Stimulated activated naive CD4-positive, alpha-beta T cell (primary cell): ENCODE measurements at places on chromosomes 12 and 14.

DNA sequence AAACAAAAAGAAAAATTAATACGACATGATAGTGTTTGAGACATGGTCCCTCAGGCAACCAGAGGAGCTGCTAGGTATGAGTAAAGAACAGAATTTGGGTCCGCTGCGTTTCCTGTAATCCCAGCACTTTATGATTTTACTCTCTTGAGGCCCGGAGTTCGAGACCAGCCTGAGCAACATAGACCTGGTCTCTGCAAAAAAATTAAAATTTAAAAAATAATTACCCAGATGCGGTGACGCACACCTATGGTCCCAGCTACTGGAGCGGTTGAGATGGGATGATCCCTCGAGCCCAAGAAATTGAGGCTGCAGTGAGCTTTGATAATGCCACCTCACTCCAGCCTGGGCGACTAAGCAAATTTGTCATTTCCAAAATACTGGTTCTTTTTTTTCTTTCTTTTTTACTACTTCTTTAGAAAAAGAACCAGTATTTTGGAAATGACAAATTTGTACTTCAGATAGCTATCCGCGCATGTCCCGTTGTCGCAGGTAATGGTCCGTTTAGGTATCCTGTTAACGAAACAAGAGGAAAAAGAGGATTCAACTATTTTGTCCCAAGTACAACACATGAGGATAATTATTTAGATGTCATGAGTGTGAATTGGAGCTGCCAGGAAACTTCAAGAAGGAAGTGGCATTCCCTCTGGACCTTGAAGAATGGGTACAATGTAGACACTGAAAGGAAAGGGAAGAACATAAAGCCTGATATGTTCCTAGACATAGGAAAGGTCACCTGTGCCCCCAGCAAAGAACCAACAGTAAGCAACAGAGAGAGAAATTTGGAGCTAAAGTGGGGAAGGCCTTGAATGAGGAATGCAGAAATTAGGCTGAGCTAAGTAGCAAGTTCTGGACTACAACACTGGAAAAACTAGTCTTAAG lies 1.2 kb upstream of the HECTD1 start:
- no peak for DNase-seq

DNA sequence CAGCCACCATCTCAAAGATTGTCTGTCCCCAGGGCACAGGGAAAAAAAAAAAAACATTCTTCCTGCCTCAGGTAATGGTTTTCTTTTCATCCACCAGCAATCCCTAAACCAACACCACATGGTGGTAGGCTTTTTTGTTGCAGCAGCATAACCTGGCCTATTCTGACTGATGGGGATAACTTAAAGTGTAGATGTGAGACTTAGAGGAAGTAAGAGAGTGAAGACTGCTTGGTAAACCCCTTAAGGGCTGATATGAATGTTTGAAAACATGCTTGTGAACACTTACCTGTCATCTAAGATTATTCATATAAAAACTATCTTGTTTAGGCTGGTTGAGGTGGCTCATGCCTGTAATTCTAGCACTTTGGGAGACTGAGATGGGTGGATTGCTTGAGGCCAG lies 130.2 kb upstream of the RAP1B start:
- no peak for DNase-seq

- DNase-seq = no peak
Observed at GRCh38 chr14:104706733-104707607, 17.1 kb upstream of the ADSS1 start.

- DNase-seq = no peak
Observed at GRCh38 chr14:77436042-77436441, 12.7 kb upstream of the NOXRED1 start.

DNA sequence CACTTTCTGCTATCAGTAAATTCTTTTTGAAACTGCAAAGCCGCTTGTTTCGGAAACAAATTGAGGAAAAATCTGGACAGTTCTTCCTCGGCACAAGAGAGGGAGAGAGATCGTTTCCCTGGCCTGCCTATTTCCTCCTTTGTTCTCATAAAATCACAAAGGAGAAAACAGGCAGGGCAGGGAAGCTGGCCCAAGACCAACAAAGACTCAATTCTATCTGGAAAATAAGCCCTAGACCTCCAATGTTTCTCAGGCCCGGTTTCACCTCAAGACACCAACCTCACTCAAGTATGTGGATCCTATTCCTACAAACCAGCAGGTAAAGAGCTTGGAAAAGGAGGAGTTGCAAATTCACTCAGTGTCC lies 19.5 kb downstream of the DICER1 start:
- DNase-seq = no peak

- DNase-seq = no peak
Observed at GRCh38 chr14:95440496-95440895, 76.0 kb downstream of the SYNE3 start.

DNA sequence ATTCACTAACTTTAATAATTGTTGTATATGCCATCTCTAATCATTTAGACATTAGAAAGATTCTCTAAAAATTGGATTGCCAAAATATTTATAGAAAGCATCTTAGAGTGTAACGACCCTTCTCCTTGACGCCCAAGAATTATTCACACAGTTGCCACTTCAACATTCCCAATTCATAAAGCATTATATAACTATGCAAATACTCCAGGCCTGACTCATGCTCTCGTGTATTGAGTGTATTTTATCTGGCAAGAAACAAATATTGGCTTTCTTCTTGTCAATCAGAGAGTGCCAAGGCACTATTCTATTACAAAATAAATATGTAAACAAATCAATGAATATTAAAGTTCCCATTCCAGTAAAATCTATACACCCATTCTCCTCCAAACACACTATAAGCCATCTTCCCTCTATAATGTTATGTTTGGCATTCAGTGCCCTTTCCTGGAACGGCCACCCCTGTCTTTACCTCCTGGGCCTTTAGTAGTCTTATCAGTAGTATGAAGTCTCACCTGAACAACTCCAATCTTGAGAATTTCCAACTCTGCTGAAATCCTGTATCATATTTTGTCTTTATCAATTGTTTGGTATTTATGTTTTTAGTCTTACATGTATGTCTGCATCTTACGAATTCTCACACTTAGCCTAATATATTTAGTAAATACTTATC lies 182.6 kb downstream of the PIK3C2G start:
- no peak for DNase-seq

DNA sequence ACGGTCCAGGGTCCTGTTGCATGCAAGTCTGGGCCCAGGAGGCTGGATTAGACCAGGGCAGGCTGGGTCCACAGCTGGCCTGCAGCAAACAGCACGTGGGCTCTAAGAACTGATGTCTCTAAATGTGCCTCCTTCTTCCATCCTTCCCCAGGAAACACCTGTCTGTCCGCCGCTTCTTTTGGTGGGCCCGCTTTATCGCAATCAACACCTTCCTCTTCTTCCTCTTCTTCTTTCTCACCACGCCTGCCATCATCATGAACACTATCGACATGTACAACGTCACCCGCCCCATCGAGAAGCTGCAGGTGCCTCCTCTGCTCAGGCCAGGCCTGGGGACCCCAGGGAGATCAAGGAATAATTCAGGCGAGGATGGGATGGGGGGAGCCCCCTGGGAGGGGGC lies 28.3 kb downstream of the NGB start:
- DNase-seq = no peak

DNA sequence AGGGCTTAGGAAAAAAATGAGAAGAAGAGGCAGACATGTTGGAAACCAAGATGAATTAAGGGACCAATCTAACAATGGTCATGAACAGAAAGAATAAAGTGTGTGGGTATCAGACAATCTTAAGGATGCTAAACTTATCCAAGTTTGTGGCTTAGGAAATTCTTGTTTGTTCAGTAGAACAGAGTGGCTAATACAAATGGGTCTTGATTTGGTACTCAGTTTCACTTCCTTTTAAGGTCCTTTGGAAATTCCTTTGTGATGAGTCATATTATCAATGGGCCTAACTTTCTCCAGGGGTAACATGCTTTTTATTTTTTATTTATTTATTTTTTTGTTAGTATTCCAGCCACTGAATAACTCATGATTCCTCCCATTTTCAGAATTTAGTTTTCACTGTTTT lies 1154.7 kb upstream of the FLRT2 start:
- DNase-seq = no peak

GRCh38 chr14:101707863-101708620 lies 53.5 kb upstream of the PPP2R5C start:
- no peak for DNase-seq

GRCh38 chr12:120839503-120839902 lies 64.7 kb downstream of the SPPL3 start:
- DNase-seq = no peak

DNA sequence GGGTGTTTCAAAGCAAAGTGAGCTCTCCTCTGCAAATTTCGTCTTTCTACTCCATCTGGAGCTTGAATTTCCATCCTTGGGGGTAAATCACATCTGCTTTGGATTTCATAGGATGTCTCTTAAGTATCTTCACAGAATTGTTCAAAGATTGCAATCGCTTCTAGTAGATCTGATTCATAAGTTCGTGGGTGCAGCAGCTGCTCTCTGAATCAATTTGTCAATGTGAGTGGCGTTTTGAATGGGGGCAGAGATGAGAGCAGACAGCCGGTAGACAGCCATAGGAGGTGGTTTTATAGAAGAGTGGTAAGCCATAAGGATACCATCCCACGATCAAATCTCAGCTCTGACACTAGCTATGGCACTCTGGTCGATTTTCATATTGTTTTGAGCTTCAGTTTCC lies 146.0 kb upstream of the RPH3A start:
- DNase-seq = no peak

DNA sequence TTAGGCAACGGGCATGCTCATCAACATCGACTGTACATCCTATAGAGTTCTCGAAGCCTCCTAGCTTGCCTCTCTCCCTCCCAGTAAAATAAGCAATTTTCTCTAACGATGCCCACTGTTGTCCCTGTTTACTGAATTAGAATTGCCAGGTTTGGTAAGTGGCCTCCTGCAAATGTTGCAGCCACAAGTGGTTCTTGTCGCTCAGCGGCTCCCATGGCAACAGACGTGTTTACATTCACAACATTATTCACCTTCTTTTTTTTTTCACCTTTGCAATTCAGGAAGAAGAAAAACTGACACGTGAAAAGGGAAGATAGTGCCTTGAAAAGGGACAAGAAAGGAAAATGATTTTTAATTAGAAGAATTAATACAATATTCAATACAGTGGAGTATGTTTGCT lies 100.9 kb upstream of the PKP2 start:
- DNase-seq = no peak

- DNase-seq = no peak
Observed at GRCh38 chr14:54651649-54652048, 84.7 kb downstream of the SAMD4A start.

DNA sequence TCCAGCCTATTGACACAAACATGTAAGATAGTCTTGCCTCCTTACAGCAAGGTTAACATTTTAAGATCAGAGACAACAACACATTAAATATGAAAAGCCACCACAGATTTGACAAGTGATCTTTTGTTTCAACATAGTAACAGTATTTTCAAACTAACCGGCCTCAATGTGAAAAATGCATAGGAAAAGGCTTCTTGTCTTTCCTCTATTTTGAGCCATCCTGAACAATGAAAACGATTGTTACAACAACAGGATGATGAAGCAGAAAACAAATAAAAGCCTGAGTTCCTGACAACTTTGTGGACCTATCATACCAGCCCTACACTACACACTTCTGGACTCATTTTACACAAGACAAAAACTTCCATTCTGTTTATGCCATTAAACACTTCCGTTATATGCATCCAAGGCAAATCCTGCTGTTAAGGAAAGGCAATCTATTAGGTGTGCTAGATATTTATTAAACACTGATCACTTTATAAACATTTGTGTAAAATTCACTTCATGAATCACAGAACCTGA lies 37.3 kb downstream of the BAZ1A start:
- no peak for DNase-seq

DNA sequence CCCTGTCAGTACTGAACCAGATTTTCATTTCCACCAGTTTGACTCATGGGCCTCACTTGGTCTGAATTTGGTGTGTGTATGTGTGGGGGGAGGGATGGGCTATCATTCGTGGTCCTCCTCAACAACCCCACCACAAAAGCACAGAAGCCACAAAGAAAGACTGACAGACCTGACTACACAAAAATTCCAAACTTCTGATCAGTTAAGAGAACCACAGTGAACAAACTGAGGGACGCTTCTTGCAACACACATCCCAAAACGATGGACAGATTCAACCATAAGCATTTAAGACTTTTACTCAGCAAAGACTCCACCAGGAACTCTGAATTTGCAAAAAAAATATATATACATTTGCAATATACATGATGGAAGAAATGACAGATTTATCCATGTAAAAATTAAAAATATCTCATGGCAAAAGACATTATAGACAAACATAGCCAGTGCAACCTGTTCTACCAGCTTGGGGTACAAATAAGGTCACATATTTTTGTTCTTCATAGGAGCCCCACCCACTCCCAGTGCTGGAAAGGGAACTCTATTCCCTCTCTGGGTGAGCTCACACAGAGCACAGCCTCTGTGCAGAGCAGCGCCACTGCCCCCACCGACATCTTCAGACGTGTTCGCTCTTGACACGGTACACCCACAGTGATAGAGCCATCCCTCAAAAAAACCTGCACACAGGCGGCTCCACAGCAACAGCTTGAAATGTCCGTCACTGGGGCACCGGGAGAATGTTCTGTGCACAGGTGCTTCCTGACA lies 49.7 kb downstream of the JAG2 start:
- no peak for DNase-seq

DNA sequence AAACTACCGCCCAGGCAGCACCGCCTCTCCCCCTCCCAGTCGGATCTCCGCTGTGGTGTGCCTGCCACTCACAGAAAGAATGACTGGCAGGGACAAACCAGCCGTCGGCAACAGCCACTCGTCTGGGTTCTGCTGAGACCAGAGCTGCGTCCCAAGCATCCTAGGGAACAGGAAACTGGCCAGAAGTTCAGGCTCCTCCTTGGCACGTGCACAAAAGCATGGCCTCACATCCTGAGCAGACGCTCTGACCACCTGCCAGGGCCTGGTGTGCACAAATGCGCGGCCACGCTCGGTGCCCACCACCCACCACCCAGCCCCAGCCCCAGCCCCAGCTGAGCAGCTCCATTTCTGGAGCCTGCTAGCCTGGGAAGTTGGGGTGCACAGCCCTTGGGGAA lies 214.8 kb downstream of the DPF3 start:
- DNase-seq = no peak

- no peak for DNase-seq
Observed at GRCh38 chr14:81295958-81296923, 75.5 kb upstream of the GTF2A1 start.

DNA sequence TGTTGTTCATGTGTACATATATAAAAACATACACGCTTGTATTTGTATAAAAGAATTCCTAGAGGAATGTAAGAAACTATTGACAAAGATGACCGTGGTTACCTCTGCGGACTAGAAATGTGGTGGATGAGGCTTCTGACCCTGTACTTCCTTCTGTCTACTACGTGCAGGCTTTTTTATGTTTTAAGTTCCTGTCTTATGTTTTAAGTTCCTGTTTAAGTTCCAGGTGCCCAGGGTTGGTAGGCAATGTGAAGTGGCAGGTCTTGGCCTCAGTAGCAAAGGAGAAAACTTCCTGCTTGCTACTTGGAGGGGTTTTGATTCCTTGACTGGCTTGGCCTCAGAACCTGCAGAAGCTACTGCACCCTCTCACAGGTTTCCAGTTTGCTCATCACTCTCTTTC lies 11.6 kb downstream of the POMT2 start:
- DNase-seq = no peak
